HCT116 (cell line): ENCODE measurements at places on chromosomes 3 and 15.
A peak's percentile ranks its signal among the peaks of the same experiment; 100 is the strongest.

DNA sequence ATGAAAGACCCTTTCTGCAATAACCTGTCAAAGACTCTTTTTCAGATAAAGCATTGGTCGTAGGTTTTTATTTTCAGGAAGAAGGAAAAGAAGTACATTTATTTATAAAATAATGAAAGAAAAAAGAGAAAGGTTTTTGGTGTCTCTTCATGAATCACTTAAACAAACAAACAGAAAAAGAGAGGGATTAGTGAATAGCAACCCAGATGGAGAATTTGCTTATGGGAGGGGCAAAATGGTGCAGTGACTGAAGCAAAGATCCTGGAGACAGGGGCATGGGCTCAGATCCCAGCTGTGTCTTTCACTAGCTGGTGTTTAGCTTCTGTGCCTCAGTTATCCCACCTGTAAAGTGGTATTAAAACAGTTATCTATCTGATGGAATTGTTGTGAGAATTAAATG is 78.6 kb upstream of the PFN2 start:
- DNase-seq: no peak

- DNase-seq: no peak
Observed at GRCh38 chr3:155241579-155241978, 51.9 kb downstream of the STRIT1 start.

- no peak for DNase-seq
Observed at GRCh38 chr15:74893627-74894026, 3.8 kb downstream of the MPI start.

DNA sequence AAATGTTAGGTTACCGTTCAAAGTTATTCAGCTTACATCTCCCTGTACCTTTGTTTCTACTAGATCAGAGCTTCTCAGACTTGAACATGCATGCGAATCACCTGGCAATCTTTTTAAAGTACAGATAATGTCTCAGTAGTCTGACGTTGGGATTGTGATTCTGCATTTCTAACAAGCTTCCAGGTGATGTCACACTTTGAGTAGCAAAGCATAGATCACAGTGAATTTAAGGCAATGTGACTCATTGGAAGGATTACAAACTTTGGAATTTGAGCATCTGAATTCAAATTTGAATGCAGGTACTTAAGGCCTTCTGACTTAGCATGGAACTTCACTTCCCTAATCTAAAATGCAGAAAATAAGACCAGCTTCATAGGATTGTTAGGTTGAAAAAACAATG is 10.8 kb upstream of the ZMAT3 start:
- no peak for DNase-seq

DNA sequence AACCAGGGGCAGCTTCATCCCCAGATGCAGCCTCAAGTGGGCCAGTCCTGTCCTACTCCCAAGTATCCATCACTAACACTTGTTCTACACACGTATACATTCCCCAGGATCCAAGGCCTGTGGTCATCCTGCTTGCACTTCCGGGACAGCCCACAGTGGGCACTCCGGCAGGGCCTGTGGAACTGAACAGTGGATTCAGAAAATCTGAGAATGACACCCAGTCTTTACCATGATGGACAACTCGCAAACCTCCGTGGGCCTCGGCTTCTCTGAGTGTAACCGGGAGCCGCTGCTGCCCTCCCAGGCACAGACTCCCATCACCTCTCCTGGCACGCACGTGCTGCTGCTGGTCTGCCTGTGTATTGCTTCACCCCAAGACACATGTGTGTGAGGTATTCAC is 59.6 kb downstream of the ATP10A start:
- DNase-seq: no peak

DNA sequence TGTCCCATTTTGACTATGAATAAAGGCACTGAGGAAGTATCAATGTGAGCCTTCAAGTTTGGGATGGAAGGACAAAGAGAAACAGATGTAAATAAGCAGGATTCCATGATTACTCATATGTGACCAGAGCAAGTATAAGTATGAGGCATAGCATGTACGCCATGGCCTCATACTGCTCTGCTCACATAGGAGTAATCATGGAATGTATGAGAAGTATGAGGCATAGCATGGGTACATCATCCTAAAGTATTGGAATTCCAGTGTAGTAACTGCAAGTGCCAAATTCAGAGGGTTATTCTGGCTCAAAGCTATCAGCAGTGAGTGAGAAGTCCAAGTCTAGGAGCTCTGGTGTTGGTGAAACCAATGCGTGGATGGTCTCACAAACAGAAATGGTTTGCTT is 81.2 kb upstream of the WDR72 start:
- no peak for DNase-seq

- DNase-seq: no peak
Observed at GRCh38 chr15:31484986-31485385, 158.4 kb downstream of the KLF13 start.

DNA sequence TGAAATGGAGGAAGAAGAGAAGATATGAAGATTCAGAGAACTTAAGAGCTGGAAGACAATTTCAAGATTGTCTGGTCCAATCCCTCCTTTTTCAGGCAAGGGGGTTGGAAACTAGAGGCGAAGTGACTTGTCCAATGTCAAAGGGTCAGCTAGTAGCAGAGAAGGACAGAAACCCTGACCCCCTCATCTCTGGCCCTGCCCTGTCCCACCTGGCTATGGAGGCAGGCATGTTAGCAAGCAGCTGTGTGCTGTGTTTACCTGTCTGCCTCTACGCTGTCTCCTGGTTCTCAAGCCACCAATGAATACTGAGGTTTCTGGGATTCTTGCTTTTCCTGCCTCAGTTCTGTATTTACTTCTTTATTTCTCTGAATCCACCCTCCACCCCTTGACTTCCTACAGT is 342 bp downstream of the TGM5 start:
- no peak for DNase-seq

GRCh38 chr3:139430493-139430892 is 41.0 kb upstream of the COPB2 start:
- no peak for DNase-seq

DNA sequence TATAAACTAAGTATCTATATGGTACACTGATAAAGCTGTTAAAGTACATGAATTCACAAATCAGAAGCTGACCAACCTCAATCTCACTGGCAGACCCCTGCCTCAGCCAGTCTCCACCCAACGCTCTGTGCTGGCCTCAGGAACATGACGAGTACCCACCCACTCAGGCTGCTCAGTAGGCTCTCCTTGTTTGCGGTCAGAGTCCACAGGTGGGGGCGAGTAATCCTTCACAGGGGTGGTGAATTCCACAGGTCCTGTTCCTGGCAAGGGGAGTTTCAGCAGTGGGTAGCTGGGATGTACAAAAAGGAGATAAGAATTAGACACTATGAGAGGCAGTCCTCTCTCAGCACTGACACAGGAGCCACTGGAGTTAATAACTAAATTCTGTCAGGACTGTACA is 40.9 kb downstream of the SCAP start:
- no peak for DNase-seq

- DNase-seq: no peak
Observed at GRCh38 chr3:131735116-131735515, 232.3 kb upstream of the MRPL3 start.

DNA sequence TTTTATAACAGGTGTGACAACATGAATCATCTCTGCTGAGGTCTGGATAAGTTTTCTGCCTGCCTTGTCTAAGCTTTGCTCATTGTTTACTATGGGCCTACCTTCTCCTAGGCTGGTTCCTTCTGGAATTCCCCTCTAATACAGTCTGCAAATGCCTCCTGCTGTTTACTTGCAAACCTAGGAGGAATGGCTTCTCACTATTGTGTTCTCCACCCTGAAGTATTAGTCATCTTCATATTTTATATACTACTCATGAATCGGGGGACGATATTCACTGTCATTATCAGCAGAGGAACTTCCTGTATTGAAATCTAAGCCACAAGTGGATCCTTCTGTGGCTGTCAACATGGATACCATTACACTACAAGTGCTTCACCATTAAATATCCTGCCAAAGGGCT is 154.8 kb downstream of the PLCL2 start:
- DNase-seq: peak; percentile 78

- no peak for DNase-seq
Observed at GRCh38 chr3:89908711-89909213, 801.3 kb downstream of the EPHA3 start.

DNA sequence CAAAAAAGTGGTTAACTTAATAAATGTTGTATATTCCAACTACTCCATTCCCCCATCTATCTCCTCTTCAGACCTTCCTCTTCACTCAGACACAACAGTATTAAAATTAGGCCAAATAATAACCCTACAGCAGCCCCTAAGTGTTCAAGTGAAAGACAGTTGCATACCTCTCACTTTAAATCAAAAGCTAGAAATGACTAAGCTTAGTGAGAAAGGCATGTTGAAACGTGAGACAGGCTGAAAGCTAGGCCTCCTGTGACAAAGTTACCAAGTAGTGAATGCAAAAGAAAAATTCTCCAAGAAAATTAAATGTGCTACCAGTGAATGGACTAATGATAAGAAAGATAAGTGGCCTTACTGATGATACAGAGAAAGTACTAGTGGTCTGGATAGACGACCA is 71.7 kb downstream of the ANKRD28 start:
- DNase-seq: no peak

DNA sequence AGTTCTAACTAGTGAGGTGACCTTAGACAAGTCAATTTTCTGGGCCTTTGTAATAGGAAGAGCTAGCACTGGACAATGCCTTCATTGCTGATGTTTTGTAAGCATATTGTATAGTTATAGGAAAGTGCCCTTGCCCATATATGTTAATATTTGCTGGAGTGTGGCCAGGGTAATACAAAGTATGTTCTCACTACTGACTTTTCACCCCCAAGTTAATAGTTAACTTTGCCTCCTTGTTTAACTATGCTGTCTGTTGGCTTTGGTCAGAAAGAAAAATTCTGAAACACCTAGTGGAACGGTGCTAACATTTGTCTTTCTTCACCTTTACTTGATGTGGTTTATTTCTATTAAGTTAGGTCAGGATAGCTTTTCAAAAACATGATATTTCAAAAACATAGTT is 287.4 kb upstream of the CTNNB1 start:
- no peak for DNase-seq

DNA sequence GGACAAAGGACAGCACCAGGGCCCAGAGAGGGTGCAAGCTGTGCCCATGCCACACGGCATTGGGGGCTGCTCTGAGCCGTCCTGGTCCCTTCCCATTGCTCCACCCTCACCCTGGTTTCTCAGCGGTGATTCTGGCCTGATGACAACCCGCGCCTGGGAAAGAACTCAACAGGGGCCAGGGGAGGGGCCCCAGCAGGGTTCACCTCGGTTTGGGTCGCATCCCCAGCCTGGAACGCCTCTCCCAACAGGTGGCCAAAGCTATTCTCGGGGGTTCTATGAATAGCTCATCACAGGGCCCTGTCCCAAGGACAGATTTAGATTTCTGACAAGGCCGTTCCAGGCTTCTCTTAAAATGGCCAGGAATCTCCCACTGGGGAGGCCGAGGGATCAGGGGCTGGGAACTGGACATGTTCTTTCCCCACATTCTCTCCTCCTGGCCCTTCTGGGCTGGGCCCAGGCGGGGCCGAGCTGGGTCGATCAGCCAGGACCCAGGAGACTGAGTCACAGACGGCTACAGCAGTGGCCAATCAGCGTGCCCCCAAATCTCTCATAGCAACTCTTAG is 17.9 kb downstream of the GRIP2 start:
- DNase-seq: no peak

DNA sequence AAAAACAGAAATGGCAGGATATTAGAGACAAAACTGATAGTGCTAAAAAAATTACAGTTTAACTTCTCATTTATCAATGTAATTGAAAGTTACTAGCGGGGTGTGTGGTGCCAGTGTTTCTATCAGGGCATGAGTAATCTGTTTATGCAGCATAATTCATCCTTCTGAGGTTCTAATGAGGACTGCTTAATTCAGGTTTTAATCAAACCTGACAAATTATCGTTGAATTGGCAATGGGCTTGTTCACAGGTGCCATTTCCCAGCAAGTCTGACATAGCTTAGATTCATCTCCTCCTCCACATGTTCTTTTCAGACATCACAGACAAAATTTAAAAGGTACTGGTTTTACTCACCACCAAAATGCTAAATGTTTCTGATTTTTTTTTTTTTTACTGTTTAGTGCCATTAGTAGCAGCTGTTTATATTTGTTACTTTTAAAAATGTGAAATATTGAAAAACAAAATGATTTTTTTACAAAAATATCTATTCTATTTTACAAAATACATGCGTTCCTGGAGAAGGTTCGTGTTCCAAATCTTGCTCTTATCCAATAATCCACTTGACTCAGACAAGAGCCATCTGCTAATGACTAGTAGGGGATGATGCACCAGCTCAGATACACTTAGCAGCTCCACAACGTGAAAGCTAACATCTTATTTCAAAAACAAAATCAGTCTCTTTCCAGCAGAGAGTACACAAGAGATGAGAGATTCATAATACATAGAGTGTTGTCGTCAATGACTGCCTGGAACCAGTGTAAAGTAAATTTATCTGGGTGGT is 447.7 kb upstream of the DPPA4 start:
- DNase-seq: no peak

- DNase-seq: no peak
Observed at GRCh38 chr15:89654301-89654761, 936 bp downstream of the KIF7 start.

- DNase-seq: no peak
Observed at GRCh38 chr3:161253711-161254110, 32.6 kb downstream of the NMD3 start.

DNA sequence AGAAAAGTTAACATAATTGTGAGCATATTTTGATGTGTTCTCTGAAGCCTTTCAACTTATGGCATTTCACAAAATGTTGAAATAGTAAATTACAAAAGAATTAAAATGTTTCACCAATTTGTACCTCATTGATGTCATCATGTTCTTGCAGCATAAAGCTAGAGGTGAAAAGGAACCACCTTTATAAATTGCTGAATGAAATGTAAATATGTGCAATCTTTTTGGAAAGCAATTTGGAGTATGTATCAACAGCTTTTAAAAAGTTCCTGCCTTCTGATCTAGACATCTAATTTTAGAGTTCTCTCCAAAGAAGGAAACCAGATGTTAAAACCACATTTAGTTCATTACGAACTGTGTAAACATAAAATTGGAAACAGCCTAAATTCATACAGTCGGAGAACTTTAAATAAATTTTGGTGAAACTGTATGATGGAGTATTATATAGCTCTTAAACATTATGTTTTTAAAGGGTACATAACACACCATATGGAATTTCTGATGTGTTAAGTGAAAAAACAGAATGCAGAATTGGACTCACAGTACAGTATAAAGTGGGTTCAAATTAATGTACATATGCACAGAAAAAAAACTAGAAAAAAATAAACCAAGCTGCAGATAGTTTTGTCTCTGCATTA is 311.2 kb upstream of the NAALADL2 start:
- no peak for DNase-seq

DNA sequence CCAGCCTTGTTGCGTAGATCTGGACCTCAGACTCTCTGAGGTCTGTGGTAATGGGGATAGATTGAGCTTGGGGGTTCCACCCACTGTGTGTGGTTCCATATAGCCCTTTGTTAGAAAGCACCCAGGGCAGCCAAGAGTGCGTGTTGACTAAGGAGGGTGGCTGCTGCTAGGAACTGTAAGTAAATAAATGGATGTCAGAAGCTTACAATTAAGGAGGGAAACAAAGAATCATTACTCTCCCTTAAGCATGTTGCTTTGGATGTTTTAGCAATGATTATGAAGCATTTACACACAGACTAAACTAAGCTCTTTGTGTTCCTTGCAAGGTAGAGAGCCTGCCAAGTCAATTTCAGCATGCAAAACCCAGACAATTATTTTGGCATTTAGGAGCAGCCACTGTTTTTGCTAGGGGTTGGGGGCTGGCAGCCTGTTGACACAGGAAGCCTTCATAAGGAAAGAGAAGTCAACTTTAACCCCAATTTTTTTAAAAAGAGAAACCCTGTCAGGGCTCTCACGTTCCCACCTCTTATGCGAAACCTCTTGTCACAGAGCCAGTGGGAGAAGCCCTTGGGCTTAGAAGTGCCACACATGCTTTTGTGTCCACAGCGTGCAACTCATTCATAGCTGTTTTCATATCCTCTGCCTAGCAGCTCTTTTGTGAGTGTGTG is 127.8 kb downstream of the CMSS1 start:
- no peak for DNase-seq
